Astrocyte (in vitro differentiated cells and primary cell): ENCODE measurements at places on chromosomes 7 and 10. TPM values are rescaled to one million over a fixed set of nuclear protein-coding genes. Genes with fewer than 3 reads are reported as not detected.

The EFCAB10 gene
- 0.38 and 0.52 TPM in 2 replicates for total RNA-seq

DNA sequence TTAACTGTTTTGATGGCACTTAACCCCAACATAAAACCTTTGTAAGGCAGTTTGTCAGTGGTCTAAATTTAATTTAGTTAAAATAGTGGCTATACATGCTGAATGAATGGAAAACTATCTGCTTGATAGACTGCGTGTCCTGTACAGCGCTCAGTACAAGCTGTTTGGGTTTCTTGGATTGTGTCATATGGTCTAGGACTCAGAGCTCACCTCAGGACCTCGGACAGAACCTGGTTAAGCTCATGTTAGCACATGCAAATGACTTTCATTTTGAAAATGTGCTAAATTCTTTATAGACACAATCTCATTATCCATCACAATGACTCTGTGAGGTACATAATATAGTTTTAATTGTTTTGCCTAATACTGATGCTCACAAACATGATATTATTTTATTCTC is 55.7 kb upstream of the RELN start:
- no peaks in the 10 kb centered on the region for H3K4me1 ChIP-seq
- no peaks in the 10 kb centered on the region for H3K36me3 ChIP-seq
- no peak for DNase-seq
- H3K4me3 ChIP-seq, result no peak overlapping the region
- H3K27ac ChIP-seq, result no peak overlapping the region

DNA sequence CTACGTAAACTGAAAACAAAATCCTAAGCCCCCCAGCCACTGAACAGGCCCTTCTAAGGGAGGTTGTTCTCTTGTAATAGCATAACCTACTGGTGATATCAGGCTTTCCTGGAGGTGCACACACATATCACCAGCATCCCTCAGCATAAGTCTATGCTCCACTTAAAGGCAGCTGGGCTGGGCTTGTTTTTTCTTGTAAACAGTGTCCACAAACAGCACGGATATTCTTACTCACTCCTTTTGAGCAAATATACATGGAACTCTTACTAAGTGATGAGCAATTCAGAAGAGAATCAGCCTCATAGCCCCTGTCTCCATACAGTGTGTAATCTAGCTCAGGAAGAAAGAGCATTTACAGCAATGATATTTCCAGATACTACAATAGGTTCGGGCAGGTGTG is 2.4 kb downstream of the LRIT1 start:
- no peaks in the 10 kb centered on the region for H3K4me1 ChIP-seq
- H3K27ac ChIP-seq, result no peak overlapping the region
- H3K4me3 ChIP-seq, result no peak overlapping the region
- H3K27me3 ChIP-seq, result no peaks in the 10 kb centered on the region
- no peak for DNase-seq
- no peaks in the 10 kb centered on the region for H3K36me3 ChIP-seq

DNA sequence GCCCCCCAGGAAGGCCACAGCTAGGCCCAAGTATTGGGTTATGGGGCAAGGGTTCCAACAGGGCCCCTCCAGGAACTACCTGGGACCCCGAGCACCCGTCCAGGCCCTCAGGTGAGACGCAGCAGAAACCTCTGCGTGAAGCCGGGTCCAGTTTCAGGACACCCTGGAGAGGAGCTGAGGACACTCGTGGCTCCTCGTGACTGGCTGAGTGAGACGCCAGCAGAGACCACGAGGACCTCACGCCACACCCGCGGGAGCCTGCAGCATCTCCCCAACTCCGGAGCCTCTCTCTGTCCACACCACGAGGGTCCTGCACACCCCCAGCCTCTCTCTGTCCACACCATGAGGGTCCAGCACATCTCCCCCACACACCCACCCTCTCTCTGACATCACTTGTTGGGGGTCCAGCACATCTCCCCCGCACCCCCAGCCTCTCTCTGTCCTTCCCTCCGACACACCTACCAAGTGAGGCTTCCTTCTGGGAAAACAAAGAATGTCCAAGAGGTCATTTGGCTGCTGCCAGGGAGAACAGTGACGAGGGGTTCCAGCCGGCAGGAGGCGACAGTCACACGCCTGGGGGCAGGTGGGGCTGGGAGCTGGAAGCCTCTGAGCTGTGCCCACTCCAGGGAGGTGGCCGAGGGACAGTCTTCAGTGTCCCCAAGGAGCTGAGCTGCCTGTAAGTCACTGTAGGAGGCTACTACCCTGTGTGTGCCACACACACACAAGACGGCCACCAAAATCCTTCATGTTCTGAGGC is 46.1 kb upstream of the PPP2R2D start:
- H3K27ac ChIP-seq, result no peak overlapping the region
- no peaks in the 10 kb centered on the region for H3K27me3 ChIP-seq
- no peak overlapping the region for H3K4me3 ChIP-seq
- DNase-seq, result no peak
- no peaks in the 10 kb centered on the region for H3K4me1 ChIP-seq

DNA sequence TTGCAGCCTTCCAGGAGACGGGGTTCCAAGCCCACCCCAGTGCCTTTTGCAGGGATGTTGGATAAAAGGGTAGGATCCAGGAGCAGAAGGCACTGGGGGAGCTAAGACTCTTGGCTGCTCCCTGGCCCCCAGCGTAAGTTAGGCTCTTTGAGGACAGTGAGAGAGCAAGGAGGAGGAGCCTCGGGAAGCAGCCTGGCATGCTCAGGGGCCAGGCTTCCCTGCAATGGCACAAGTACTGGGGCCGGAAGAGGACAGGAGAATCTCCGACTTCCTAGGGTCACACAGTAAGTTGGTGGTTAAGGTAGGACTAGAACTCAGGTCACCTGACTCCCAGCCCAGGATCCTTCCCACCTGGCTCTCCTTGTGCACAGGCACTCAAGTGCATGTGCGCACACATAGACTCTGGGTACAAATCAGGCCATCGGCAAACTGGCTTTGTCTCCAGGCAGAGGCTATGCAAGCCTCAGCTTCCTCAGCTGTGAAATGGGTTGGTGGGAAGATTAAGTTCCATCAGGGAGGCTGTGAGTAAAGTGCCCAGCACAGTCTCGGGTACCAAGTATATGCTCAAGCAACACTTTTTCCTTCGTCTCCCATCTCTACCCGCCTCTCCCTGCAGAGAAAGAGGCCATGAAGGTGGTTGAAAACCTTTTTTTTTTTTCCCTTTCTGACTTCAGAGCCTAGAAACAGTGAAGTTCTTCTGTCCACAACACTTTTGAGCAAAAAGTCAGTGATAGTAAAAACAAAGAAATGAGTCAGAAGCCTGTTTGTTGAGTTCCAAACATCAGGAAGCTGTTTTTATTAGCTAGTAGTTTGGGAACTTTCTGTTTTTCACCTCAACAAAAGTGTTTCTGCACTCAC is 79.1 kb downstream of the NEURL1 start:
- no peaks in the 10 kb centered on the region for H3K4me1 ChIP-seq
- DNase-seq, result no peak
- H3K4me3 ChIP-seq, result no peak overlapping the region
- H3K36me3 ChIP-seq, result no peaks in the 10 kb centered on the region

The PODXL gene
- 29.9 and 47.1 TPM in 2 replicates for total RNA-seq

DNA sequence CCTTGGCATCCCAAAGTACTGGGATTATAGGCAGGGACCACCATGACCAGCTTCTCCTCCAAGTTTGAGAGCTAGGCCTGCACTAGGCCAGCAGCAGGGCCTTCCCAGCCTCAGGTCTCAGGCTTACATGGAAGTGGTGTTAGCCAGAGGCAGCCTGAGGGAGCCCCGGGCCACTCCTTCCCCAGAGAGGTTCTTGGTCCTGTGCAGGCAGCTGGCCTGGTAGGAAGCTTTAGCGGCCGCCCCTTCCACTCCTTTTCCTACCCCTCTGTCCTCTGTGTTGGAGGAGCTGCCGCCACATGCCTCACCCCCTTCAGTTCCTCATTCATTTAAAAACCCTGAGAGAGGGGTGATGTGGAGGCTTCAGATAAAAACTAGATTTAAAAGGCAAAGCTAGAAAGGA is 40.3 kb downstream of the TSPAN15 start:
- H3K27me3 ChIP-seq, result peaks cover 6% of the 10 kb centered on the region
- no peaks in the 10 kb centered on the region for H3K4me1 ChIP-seq
- DNase-seq, result no peak
- no peaks in the 10 kb centered on the region for H3K36me3 ChIP-seq
- H3K27ac ChIP-seq, result no peak overlapping the region
- H3K4me3 ChIP-seq, result no peak overlapping the region

The TRUB1 gene
- total RNA-seq, result 23.0 and 25.3 TPM in 2 replicates

- peak; percentile 64 for DNase-seq
- no peaks in the 10 kb centered on the region for H3K36me3 ChIP-seq
- peaks cover 9% of the 10 kb centered on the region for H3K4me1 ChIP-seq
- H3K4me3 ChIP-seq, result no peak overlapping the region
- H3K27ac ChIP-seq, result no peak overlapping the region
Observed at GRCh38 chr10:32000937-32001336, 55.3 kb downstream of the KIF5B start.

DNA sequence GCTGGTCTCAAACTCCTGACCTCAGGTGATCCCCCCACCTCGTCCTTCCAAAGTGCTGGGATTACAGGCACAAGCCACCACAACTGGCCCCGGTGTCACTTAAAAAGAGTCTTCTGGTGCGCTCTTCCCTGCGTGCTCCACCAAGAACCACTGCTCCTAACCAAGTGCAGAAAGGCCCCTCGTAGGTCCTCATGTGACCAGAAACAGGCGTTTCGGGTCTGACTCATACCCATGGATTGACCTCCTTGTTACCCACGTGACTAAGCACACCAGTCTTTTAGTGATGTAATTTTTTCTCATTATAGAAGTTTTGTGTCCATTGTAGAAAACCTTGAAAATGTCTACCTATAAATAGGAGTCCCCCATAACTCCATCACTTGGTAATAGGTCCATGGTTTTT is 13.9 kb downstream of the FKBP6 start:
- no peak overlapping the region for H3K4me3 ChIP-seq
- DNase-seq, result peak; percentile 70

The TMEM106B gene
- total RNA-seq, result 42.8 and 42.9 TPM in 2 replicates

- H3K4me1 ChIP-seq, result no peaks in the 10 kb centered on the region
- DNase-seq, result peak; percentile 32
- H3K4me3 ChIP-seq, result no peak overlapping the region
- no peaks in the 10 kb centered on the region for H3K36me3 ChIP-seq
- no peaks in the 10 kb centered on the region for H3K27me3 ChIP-seq
- H3K27ac ChIP-seq, result no peak overlapping the region
Observed at GRCh38 chr7:40866601-40867000, 731.8 kb downstream of the SUGCT start.

- no peak overlapping the region for H3K27ac ChIP-seq
- no peaks in the 10 kb centered on the region for H3K4me1 ChIP-seq
- DNase-seq, result no peak
- no peak overlapping the region for H3K4me3 ChIP-seq
Observed at GRCh38 chr10:45457487-45457886, 83.5 kb downstream of the ALOX5 start.

DNA sequence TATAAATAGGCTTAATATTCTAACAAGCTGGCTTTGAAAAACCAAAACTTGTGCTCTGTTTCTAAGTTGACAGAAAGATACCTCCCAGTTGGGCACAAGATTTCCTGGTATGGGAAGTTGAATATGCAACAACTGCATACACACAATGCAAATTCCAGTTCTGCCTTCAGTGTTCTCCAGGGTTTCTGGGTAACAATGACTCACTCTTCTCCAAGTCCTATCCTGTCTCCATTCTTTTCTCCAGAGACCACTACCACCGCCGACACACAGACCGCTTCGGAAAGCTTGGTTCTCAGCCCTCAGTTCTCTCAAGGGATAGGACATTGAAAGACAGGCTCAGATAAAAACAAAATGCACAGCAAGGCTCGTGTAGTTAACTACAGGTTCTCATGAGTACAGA is 12.2 kb downstream of the PDE1C start:
- no peak overlapping the region for H3K4me3 ChIP-seq
- H3K36me3 ChIP-seq, result no peaks in the 10 kb centered on the region
- DNase-seq, result peak; percentile 49
- H3K27me3 ChIP-seq, result no peaks in the 10 kb centered on the region
- peaks cover 25% of the 10 kb centered on the region for H3K4me1 ChIP-seq
- no peak overlapping the region for H3K27ac ChIP-seq

The TAS2R3 gene
- 1.00 and 1.2 TPM in 2 replicates for total RNA-seq

The CPVL gene
- total RNA-seq, result 16.3 and 22.2 TPM in 2 replicates

GRCh38 chr10:62037166-62037831 is 135.8 kb downstream of the ARID5B start:
- peak; percentile 81 for DNase-seq
- peaks cover 38% of the 10 kb centered on the region for H3K4me1 ChIP-seq
- peak overlapping the region; percentile 71 for H3K27ac ChIP-seq
- H3K4me3 ChIP-seq, result no peak overlapping the region

DNA sequence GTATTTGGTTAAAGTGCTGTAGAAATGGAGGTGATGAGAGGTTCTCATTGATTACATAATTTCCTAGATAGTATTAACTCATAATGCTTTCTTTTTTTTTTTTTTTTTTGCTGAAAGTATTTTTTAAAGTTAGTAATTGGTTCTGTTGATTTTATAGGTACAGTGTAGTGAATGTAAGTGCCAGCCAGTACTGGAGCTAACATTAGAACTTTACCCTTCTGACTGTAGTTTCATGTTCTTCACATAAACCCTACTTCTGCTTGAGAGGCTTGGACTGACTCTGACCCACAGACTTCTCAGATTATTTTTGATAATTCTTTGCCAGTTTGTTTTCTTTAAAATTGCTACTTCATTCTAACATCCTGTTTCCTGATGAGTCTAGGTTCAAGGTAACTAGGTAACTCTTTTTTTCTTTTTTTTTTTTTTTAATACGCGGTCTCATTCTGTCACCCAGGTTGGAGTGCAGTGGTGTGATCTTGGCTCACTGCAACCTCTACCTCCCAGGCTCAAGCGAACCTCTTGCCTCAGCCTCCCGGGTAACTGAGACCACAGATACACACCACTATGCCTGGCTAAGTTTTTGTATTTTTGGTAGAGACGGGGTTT is 92.2 kb upstream of the OIT3 start:
- peaks cover 7% of the 10 kb centered on the region for H3K4me1 ChIP-seq
- H3K4me3 ChIP-seq, result no peak overlapping the region
- no peaks in the 10 kb centered on the region for H3K36me3 ChIP-seq
- no peak for DNase-seq

DNA sequence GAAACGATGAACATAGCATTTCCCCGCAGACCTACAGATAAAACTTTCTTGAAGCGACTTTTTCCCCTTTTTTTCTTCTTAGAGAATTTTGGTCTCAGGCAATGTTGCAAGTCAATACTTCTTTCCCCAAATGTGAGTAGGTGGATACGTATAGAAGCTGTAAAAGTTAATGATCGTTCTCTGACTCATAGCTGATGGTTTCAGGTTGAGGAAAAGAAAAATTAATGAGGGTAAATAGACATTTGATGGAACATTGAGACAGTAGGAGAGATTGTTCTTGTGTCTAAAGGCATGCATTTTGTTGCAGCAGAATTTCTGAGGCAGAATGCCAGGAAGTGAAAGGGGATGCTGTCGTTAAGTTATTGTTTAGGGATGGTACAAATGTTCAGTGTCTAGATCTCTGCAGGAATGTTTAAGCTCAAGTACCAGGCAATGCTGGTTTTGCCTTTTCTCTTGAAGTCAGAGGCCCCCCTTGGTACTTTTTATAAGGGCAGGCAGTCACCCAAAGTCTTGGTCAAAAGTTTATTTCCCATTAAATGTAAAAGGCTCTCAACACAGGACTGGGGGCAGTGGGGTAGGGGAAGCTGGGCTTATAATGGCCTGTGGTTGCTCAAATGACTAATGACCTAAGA is 9.3 kb downstream of the TCF7L2 start:
- H3K4me1 ChIP-seq, result peaks cover 67% of the 10 kb centered on the region
- no peaks in the 10 kb centered on the region for H3K36me3 ChIP-seq

GRCh38 chr10:120221873-120222485 is 235.0 kb upstream of the PLPP4 start:
- H3K27me3 ChIP-seq, result no peaks in the 10 kb centered on the region
- no peak overlapping the region for H3K27ac ChIP-seq
- no peak overlapping the region for H3K4me3 ChIP-seq
- no peaks in the 10 kb centered on the region for H3K36me3 ChIP-seq
- peak; percentile 10 for DNase-seq

The ADAM22 gene
- 1.5 and 2.2 TPM in 2 replicates for total RNA-seq

The IGF2BP3 gene
- total RNA-seq, result 69.9 and 79.5 TPM in 2 replicates

The TMEM139 gene
- total RNA-seq, result 0.20 TPM in 1 of 2 replicates, not detected in the other

The OPN1SW gene
- total RNA-seq, result not detected in 2 replicates
